NCI-H2227 treated with DMSO at 0.1 percent for 48 hours (cell line): ENCODE measurements at places on chromosomes 6 and 20.

GRCh38 chr20:61901392-61902220 lies 164.1 kb downstream of the TAF4 start:
- DNase-seq = no peak

GRCh38 chr6:112017760-112018537 lies 36.0 kb upstream of the CCN6 start:
- peak; percentile 40 for DNase-seq

DNA sequence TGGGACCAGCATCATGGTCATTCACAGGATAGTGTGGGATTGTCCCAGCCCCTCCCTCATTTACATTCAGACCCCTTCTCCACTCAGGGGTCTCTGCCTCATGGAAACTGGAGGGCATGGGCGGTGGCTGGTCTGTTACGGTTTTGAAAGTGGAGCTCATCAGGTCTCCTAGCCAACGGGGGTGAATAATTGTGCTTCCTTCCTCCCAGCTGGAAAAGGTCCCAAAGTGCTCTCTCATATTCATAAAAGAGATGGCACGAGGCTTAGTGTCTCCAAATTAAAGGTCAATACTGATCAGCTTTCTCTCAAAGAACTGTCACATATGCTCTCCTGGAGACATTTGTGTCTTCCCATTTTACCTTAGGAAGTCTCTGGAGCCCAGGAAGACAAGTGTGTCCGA lies 19.9 kb downstream of the JARID2 start:
- no peak for DNase-seq

GRCh38 chr20:40697541-40697940 lies 8.5 kb upstream of the MAFB start:
- DNase-seq = no peak

DNA sequence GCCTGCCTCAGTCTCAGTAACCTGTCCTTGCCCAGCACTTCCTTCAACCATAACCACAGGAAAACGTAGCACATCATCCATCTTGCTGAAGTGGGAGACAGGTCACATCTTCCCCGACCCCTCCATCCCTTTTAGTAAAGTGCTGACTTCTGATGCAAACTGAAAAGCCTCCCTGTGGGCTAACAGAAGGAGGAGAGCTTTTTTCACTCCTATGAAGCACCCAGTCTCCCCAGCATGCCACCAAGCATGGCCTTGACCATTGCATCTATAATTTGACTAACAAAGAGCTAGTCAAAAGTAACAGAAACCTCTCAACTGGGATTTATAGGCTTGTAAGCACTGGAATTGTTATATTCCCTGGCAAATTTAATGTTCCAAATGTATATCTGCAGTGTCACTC lies 288.9 kb upstream of the IRAK1BP1 start:
- no peak for DNase-seq

GRCh38 chr20:11216451-11217314 lies 542.9 kb upstream of the JAG1 start:
- no peak for DNase-seq

DNA sequence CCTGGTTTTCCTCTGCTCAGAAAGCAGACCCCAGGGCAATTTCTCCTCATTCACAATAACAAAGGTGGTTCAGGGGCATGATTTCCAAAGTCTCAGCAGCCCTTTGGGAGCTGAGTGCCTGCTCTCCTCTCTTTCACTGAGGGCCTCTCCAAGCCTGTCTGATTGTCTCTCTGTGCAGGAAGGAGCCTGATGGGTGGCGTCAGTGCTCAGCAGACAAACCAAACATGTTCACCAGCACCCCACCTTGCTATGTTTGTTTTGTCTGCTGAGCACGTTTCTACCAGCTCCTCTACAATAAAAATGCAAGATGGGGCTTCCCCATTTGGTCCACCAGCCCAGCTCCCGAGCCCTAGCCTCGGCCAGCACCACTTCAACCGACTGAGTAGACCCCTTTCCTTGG lies 25.4 kb upstream of the TCP11 start:
- DNase-seq = no peak

DNA sequence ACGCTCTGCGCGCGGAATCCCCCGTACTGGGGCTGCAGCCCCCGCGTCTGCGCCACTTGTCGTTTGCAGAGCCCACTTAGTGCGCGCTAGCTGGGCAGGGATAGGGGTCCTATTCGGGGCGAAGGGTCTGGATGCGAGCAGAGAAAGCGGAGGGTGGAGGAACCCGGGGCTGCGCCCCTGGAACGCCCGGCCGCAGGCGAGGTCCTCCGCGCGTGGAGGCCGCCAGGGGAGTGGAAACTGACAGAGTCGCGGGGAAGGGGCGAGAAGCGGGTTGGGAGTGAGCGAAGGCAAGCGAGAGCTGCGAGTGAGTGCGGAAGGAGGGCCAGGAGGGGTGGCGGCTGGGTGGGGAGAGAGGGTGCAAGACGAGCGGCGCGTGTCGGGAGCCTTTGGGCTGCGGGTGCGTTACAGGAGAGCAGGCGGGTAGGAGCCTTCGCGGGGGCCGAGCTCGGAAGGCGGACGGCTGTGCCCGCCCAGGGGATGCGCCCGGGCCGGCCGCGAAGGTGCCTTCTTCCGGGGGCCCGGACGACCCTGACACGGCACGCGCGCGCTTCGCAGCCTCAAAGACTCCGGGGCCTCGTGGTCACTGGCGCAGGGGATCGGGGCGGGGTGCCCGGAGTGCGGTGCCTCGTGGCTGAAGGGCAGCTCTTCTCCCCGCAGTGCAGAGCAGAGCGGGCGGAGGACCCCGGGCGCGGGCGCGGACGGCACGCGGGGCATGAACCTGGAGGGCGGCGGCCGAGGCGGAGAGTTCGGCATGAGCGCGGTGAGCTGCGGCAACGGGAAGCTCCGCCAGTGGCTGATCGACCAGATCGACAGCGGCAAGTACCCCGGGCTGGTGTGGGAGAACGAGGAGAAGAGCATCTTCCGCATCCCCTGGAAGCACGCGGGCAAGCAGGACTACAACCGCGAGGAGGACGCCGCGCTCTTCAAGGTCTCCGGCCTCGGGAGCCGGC lies 1.2 kb downstream of the IRF4 start:
- DNase-seq = no peak

DNA sequence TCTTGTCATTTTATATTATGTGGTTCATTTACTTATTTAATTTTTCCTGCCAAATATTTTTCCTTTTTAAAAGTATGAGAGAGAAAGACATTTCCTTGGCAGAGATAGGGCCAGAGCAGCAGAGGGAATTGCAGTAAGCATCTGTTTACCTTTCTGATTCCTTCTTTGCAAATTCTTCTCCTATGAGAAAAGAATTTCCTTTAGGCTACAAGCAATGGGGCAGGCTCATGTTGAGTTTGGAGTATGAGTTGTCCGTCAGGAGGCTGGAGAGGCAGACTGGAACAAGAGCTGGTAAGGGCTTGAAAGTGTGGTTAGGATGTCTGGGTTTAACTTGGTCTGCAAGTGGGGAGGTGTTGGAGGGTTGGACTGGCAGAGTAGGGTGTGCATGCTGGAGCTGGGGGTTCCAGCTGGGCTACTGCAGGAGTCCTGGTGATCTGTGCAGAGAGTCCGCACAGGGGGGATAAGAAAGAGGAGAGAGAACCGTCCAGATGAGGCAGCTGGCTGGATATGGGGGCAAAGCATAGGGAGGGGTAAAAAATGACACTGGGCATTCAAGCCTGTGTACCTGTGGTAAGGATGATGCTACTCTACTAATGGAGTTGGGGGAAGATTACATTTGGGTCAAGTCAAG lies 19.7 kb downstream of the TIAM2 start:
- no peak for DNase-seq
